Brain pericyte (primary cell): ENCODE measurements at places on chromosomes 7 and 10.

DNA sequence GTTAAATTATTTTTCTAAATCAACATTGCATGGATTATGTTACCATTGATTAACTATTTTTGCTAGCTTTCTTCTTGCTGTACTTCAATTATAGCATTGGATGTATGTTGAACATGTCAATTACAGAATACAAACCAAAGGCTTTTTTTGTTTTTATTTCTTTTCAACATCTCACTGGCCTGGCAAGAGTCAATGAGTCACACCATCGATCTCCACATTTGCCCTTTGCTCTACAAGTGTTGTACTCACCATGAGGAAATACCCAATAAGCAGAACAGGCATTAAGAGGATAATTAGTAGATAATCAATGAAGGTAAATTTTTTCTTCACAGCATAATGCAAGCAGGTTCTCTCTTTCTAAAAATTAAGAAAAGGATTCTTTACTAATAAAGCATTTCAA lies 23.3 kb downstream of the ANKRD22 start:
- no peak for DNase-seq

GRCh38 chr10:69769395-69769992 lies 32.2 kb upstream of the COL13A1 start:
- peak; percentile 71 for DNase-seq

GRCh38 chr7:12949060-12949931 lies 261.9 kb downstream of the ARL4A start:
- DNase-seq: no peak

DNA sequence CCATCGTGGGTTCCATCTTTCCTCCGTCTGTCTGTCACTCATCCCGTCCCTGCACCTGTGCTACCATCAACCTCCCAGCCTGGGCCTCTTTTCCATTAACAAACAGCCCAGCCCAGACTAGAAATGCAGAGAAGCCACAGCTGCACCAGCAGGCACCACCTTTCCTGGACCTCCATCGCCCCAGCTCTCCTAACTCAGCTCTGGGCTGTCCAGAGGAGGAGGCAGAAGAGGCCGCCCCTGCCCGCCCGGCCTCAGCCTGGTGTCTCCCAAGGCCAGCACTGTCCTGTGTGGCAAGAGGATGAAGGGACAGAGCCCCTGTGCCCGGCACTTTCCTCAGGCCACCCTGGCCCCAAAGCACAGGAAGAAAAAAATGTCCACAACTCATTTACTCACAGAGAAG lies 225.6 kb downstream of the PTPRN2 start:
- no peak for DNase-seq
